ENCODE measurements at places on chromosomes 1 and 21.

- no peak for DNase-seq
Measured at GRCh38 chr1:109265016-109265415, 15.7 kb downstream of the CELSR2 start.

DNA sequence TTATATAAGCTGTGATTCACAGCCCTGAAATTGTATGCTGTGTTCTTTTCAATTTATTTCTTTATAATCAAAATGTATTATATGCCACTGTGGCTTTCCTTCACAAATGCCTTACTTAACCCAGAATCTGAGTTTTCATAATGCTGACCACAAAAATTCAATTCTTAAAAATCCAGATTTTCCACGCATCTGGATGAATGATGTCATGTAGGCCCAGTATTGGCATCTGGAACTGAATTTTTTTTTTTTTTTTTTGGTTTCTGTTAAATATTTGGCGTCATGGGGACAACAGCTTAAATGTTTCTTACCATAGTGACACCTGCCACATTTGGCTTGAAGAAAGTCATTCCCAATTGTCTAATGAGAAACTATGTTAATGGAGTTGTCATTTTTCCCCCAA lies 296.8 kb downstream of the TM2D1 start:
- no peak for DNase-seq

- no peak for DNase-seq
Measured at GRCh38 chr1:55706397-55706796, 491.2 kb upstream of the USP24 start.

DNA sequence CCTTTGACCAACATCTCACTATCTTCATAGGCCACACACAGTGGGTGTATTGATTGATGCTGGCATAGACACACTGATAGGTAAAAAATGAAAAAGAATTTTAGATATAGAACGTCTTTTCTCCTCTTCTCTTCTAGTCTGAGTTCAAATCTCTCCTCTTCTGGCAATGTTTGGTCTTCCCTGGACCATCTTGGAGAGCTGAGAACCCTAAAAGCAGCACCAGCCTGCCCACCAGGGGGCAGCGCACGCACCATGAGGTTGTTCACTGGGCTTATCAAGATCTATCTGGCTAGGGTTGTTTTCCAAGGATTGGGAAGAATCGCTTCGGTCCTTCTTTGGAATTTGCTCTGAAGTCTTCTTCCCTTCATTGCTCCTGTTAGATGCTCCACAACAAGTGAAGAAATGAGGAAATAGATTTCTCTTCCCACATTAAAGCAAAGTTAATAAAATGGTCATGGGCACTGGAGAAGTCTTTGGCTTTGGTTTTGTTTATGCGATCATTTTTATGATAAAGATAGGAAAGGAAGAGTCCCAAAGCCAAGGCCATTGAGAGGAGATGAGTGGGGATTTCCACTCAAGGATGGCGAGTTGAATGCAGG lies 104.0 kb upstream of the OLIG2 start:
- no peak for DNase-seq

GRCh38 chr1:158793604-158794003 lies 12.6 kb upstream of the OR6N2 start:
- DNase-seq: peak; percentile 7

DNA sequence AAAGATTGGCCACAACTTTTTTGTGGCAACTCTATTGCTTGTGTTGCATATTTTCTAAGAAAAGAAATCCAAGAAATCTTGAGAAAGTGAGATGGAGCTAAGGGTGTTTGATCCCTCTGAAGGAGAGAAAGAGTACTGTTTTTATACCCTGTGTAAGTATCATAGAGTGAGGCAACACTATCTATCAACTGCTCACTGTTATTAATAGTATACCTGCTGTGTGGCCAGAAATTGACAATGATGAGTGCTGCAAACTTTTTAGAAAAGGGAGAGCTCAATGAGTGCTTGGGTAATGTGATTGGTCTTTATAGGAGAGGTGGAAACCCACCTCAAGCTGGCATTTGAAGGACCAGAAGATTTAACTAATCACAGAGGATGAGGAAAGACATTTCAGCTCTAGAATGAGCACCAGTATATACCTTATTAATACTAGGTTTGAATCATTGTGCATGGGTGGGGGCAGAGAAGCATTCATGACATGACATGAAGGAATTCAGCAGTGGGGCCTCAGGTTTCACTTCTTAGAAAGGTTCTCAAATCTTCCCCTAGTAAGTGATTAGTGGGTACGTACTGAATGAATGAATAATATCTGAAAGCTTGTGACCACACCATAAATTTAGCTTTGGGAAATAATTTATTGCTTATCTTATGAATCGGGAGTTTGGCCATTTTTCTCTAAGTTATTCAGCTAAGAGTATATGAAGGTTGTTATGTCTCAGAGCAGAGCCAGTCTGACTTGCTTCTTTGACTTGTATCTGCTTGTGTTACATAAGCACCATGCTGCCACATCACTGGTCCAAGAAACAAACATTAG lies 169.2 kb upstream of the SGIP1 start:
- no peak for DNase-seq

- DNase-seq: no peak
Measured at GRCh38 chr1:9419369-9420041, 119.8 kb upstream of the SLC25A33 start.

- no peak for DNase-seq
Measured at GRCh38 chr1:67294836-67295617, 12.6 kb upstream of the IL12RB2 start.

DNA sequence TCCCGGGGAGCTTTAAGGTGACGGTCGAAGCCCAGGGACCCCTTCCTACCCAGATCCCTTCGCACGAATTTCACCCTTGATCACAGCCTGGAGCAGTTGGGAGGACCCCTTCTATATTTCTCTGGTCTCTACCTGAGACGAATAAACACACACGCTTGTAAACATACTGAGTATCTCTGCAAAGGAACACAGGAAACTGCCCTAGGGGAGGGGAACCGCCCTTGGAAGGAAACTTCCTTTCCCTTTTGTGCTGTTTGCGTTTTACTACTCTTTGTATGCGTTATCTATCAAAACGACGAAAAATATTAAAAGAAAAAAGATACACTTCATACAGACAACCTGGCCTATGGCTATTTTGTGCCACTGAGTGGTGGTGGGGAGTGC lies 750 bp downstream of the NECAP2 start:
- DNase-seq: no peak

DNA sequence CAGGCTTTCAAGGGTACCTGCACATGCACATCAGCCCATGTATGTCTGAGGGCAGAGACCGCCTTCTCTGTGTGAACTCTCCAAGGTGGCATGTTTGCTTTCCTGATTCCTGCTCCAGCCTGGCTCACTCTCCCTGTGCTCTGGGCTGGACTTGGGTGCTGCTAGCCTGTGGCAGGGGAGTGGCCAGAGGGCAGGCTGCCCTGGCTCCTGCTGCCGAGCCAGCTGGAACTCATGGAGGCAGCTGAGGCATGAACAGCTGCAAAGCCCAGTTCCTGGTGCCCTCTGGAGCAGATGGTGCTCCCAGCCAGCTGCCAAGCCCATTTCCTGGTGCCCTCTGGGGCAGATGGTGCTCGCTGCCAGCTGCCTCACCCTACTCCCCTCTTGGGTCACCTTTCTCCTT lies 7.6 kb downstream of the UBL4B start:
- no peak for DNase-seq

GRCh38 chr1:218211241-218211640 lies 73.9 kb upstream of the RRP15 start:
- DNase-seq: no peak

GRCh38 chr1:21449906-21450305 lies 10.0 kb downstream of the NBPF3 start:
- no peak for DNase-seq

GRCh38 chr1:20884513-20884912 lies 97.4 kb upstream of the HP1BP3 start:
- no peak for DNase-seq

DNA sequence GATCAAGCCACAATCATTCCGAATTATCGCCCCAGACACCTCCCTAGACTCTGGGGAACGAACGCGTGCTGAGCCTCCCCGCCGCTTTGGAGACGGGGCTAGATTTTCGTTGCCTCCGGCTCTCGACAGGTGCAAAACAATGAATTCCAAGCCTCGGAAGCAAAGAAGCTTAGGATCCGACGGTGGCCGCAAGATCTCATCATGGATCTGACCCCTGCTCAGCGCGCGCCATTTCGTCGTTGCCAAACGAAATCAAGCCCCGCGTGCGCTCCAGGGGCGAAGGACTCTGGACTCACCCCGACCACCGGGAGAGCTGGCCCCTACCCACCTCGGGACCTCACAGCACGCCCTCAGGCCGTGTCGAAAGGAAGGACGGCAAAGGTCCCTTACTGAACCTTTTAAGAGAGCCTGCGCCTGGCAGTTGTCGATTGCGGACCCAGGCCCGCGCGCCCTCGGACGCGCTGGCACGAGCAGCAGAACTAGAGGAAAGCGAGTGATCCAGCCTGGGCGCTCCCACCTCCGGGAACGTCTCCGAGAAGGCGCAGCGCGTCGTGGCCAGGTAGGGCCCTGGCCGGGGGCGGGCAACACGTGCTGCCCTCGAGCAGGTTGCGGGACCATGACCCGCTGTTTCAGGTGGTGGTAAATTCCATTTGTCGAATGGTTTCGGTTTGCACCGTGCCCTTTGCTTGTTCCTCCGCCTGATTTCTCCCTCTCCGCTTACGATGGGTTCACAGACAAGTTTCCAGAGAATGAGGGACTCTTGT lies 1.6 kb upstream of the RUNX3 start:
- no peak for DNase-seq

DNA sequence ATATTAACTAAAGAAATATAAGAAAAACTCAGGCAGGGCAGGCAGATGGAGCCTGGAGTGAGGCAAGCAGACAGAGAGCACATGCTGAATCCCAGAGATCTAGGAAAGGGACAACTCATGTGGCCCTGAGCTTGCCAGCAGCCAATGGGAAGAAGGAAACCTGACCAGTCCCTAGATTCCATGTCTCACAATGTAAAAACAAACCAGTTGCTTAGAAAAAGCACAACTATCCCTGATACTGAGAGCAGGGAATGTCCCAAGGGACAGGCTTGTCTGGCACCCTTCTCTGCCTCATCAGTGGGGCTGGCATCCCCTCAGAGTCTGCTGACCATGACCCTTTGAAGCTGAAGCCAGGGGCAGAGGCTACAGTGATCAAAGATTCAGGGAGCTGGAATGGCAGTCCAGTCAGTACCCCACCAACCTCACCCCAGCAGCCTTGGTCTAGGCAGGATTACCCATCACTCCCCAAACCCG lies 27.8 kb downstream of the HSPG2 start:
- DNase-seq: no peak

- no peak for DNase-seq
Measured at GRCh38 chr1:80993154-80993980, 807.4 kb upstream of the ADGRL2 start.

DNA sequence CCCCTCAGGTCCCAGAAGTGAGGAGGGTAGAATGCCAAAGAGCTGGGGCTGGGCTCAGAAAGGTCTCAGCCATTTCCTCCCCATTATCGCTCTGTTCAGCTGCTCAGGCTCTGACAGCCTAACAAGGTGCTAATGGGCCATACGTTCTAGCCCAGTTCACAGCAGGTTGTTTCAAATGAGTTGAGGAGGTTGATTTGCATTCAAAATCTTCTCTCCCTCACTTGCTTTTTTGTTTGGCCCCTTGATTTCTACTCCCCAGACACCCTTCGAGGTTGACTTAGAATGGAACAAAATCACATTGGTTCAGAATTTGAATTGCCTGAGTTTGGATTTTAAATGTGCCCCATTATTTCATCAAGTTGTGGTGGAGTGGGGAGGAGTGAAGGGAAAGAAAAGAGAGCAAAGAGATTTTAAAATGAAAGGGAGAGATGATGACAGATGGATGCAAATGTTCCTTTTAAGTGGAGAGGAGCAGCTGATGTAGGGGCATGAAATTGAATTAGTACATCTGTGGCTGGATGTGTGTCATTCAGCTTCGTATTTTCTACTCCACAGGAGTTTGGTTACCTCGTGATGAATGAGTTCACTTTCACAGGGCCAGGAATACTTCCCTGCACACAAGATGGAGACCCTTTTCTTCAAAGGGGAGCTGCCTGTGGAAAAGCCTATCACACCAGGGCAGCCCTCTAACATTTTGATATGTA lies 425.8 kb upstream of the CAMK1G start:
- no peak for DNase-seq

GRCh38 chr1:215825056-215825455 lies 258.0 kb downstream of the KCTD3 start:
- no peak for DNase-seq

All from stimulated activated CD8-positive, alpha-beta memory T cell treated with anti-CD3 and anti-CD28 coated beads, Interleukin-12 subunit alpha, Interleukin-12 subunit beta, amount 100 ng/mL, for 1 hour (primary cell).